ENCODE measurements at places on chromosomes 7 and 10. TPM values are rescaled to one million over a fixed set of nuclear protein-coding genes. Genes with fewer than 3 reads are reported as not detected.

Gene RTKN2
- 4.7 TPM for total RNA-seq

Gene ACSL5
- total RNA-seq = 22.1 TPM

Gene PLXNA4
- total RNA-seq = 0.05 TPM

Gene SPRN
- total RNA-seq = not detected

- no peak for DNase-seq
Observed at GRCh38 chr10:36256948-36257356, 614.9 kb upstream of the FZD8 start.

DNA sequence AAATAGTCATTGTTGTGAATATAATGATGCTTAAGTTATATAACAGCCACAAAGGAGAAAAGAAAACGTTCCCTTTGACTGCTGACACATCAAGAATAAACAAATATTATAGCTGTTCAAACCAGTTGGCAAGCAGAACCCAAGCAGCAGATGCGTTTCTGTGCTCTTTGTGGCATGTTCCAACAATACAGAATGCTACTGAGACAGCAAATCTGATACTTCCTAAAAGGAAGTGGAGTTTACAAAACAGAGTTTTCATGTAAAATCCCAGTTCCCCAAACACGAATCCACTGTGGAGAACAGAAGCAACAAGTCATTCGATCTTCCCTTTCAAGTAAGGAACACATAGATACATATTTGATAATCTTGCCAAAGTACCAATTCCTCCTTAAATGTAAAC lies 170.9 kb upstream of the ASAH2 start:
- DNase-seq = no peak

DNA sequence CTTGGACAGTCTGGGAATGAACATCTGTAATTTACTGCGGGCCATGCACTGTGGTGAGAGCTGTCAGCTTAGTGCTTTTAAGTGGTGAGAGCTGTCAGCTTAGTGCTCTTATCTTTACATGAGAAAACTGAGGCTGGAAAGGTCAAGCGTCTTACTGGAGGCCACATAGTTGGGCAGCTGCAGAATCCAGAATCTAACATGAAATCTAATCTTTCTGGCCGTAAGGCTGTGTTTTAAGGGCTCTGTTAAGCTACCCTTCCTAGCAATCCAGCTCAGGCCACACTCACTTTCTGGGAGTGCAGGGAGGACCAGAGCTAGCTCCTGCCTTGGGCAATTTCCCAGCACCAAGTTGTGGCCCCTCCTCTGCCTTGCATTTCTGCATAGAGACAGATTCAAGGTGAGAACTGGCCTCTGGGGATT lies 70.2 kb downstream of the SORCS3 start:
- DNase-seq = no peak

DNA sequence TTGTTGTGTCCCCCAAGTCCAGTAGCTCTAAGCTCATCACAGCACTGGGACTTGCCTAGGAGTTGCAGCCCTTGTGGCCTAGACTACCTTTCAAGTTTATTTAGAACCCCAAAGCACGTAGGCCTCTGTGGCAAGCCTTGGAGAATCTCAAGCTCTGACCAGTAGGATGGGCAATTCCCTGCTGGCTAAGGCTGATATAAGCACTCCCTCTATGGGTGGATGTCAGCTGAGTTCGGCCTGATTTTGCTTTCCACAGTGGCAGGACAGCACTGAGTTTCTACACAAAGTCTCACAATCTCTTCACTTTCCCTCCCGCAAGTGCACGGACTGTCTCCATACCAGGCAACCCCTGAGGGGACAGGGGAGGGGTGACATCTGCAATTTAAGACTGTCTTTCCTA lies 886.4 kb upstream of the LRRN3 start:
- no peak for DNase-seq

DNA sequence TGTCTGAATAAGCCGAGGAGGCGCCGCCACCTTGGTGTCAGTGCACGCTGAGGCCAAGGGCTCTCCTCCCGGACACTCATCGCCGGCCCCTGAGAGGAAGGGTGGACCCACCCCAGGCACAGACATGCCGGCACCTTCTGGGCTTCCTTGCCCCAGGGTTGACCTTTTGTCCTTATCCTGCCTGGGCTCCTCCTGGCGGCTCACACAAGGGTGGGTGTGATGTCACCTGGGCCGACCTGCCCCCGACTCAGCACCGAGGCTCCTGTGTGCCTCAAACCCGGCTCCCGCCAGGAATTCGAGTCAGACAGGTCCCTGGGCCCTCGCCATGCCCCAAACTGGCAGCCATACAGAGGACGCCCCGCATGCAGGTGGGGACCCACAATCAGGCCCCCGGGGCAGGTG lies 17.7 kb upstream of the CFAP46 start:
- no peak for DNase-seq

- peak; percentile 67 for DNase-seq
Observed at GRCh38 chr10:100670828-100671479, 74.4 kb upstream of the PAX2 start.

GRCh38 chr10:8738987-8739386 lies 684.5 kb downstream of the GATA3 start:
- DNase-seq = no peak

- DNase-seq = no peak
Observed at GRCh38 chr7:158517072-158517471, 70.6 kb downstream of the PTPRN2 start.

GRCh38 chr10:132543916-132544743 lies 6.5 kb downstream of the INPP5A start:
- no peak for DNase-seq
